ENCODE measurements at places on chromosomes 1 and 21.

GRCh38 chr1:201964261-201964660 lies 9.0 kb downstream of the TIMM17A start:
- DNase-seq, result no peak

- peak; percentile 55 for DNase-seq
These were observed at the start of gene C1orf115 for GRCh38 chr1:220690140-220691052. Gene C1orf115 (plus strand): TSS chr1:220690363. CDS start chr1:220690403, 40 bp downstream.

DNA sequence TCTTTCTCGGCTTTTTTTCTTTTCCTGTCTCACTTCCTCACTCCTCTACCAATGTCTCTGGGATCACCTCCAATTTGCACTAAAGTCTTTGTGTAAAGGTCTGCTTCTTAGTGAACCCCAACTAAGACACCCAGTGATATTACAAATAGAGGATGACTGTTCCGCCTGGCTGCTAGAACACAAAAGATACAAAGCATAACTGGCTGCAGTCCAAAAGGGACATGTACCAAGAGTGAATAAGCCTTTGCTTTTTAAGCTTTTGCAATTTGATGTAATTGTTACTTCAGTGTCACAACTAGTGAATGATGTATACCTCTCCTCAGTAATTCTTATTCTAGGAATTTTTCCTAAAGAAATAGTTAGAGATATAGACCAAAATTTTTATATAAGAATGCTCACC lies 82.8 kb upstream of the BEND5 start:
- no peak for DNase-seq

DNA sequence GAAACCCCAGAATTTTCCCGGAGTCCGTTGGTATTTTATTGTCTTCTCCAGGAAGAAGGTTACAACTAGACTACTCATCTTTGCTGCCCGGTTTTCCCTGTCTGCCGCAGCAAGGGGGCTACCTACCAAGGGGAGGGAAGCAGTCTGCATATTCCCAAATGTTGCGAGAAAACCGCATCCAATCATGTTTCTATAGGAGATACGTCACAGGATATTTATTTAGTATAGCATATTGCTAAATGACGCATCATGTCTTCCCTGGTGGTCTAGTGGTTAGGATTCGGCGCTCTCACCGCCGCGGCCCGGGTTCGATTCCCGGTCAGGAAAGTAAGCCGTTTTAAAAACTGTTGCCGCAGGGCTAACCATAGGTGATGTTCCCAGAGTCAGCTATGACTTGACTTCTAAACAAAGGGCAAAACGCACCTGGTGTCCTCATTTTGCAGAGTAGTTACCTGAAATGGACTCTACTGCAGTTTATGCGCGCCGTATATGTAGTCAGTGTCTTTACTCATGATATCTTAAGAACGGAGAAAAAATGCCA lies 15.2 kb upstream of the ZNF692 start:
- DNase-seq, result peak; percentile 80

DNA sequence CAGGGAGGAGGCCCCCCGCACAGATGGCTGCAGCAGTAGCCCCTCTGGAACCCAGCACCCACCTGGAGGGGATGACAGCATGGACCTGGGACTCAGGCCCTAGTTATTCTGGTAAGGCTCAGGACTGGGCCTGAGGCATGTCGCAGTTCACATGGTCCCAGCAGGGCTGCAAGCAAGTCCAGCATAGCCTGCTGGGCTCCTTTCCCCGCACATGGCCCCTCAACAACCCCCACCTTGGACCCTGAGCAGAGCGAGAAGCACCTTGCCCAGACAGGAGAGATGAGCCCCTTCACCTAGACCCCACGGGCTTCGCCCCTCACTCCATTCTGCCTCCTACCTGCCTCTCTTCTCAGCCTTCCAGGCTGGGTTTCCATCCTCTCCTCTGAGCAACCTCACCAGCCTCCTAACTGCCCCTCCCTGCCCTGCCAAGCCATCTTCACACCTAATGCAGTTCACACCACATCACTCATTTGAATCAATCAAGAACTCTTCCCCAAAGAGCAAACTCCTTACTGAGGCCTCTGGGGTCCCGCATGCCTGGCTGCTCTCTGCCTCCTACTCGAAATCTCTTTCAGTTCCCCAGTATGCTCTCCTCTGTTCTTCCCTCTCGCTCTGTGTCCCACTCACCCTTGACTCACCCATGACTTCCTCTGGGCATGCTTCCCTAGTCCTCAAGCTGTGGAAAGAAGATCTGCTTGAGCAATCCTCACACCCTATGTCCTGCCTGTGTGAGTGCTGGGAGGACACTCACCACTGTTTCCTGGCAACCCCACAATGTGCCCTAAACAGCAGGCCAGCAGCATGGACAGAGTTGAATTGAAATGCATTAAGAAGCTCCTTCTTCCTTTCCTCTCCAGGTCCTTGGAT lies 9.4 kb upstream of the THEMIS2 start:
- DNase-seq, result no peak

DNA sequence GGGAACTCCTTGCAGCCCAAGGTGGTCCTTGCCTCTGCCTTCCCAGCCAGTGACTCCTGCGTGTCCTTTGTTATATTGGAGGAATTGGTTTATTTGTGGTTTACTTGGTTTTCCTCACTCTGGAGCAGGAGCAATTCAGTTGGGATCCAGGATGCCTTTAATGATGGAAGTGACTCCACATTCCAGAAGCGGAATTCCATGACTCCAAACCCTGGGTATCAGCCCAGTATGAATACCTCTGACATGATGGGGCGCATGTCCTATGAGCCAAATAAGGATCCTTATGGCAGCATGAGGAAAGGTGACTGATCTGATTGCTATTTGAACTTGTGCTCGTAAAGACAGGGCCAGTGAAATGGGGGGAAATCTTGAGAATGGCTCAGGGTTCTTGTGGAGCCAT lies 15.1 kb upstream of the PIGV start:
- no peak for DNase-seq

DNA sequence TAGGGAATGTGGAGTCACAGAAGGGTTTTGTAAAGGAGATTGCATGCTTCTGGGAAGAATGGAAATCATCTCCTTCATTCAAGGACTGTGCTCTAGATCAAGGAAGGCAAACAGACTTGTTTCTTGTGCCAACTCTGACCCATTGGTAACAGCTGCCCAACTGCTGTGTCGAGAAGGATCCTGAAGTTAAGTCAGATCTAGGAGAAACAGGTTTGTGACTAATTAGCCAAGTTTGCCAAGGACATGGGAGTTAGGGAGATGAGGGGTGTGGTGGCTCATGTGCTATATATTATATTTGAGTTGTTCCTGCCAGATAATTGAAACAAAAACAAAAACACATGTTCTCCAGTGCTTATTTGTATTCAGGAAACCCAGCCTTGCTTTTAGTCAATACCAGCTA lies 251.2 kb upstream of the USP24 start:
- no peak for DNase-seq

GRCh38 chr1:211559222-211560010 lies 19.5 kb downstream of the SLC30A1 start:
- no peak for DNase-seq

- DNase-seq, result no peak
These were observed 74.7 kb upstream of the AKT3 start for GRCh38 chr1:243924588-243925349.

DNA sequence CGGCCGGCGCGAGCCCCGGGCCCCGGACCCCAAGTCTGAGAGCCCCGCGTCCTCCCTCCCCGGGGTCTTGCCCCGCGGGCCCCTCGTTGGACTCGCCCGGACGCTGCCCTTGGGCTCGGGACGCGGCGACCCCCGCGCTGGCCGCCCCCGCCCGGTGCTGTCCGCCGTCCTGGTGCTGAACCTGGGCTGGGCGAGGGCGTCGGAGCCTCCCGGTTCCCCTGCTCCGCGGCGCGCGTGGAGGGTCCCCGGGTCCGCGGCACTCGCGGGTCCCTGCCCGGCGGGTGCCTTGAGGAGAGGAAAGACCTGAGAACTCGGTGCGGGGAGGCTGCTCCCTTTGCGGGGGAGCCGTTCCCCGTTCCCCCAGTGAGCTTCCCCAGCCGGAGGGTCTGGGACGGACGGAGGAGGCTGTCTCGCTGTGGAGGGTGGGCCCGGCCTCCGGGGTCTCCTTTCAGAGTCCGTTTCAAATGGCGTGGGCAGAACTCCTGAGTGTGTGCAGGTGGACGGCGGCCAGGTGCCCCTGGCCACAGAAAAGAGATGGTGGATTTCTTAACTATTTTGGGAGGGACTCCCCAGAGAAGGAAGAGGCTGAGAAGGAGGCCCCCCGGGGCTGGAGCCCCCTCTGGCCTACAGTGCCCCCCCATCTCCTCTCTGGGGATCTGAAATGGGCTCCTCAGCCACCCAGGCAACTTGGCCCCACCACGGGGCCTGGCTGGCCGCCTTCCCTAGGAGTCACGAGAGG lies 595 bp downstream of the GABRD start:
- DNase-seq, result no peak

DNA sequence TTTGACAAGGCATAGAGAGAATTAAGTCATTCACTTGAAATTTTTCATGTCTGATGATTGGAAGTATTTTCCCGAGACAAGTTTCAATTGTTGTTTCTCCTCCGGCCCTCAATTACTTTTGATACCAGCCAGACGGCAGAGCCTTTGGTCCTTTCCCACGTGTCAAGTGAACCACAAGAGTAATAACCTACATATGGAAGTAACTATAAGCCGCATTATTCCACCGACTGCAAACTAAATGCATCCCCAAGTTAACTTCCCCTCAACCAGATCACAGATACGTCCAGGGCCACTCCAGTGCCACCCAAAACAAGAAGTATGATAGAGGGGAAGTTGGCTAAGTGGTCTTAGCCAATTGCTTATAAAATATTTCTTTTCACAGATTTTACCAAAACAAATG lies 20.2 kb downstream of the COLGALT2 start:
- no peak for DNase-seq

DNA sequence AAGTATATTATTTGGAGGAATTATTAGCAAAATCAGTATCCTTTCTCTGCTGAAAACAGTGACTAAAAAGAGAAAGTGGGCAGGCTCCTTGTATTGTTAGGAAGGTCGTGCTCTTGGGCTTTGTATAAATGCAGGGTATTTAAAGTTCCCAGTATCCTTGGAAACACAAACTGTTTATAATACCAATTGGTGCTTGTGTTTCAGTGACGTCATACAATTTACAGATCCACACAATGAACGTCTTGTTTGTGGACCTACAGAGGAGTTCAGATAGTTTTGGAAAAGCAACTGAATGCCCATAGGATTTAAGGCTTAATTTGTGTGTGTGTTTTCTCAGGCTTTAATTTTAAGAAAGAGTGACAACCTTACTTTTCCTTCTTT lies 168.2 kb downstream of the RASAL2 start:
- no peak for DNase-seq

DNA sequence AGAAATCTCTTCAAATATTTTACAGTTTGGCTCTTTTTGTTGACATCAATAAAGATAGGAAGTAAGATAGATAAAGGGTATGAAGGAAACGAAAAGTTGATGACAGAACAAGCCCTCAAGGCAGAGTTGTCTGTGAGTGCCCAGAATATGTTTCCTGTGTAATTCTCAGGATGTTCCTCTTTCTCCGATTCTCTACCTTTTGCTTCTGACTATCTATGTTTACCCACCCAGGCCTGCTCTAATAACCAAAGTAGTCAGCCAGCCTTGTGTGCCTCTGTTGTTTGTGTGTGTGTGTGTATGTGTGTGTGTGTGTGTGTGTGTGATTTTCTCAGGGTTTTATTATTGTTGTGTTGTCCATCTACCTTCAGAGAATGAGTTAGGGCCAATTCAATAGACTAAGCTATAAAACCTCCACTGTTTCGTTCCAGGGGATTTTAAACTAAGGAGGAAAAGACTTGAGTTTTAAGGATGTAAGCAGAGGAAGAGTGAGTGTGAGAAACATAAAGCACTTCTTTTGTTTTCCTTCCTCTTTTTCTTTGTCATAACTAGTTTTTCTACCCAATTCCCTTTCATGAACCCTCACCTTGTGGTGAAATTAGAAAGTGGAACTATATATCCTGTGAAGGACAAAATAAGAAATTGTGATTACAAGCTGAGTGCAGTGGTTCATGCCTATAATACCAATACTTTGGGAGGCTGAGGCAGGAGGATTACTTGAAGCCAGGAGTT lies 627.4 kb upstream of the NR5A2 start:
- DNase-seq, result no peak

GRCh38 chr1:24984800-24985522 lies 54.9 kb upstream of the RUNX3 start:
- DNase-seq, result no peak

Data from stimulated activated CD4-positive, alpha-beta T cell treated with anti-CD3 and anti-CD28 coated beads, Interleukin-2, amount 100 ng/mL, for 4 hours (primary cell).